ENCODE measurements at places on chromosomes 2 and 18. TPM values are rescaled to one million over a fixed set of nuclear protein-coding genes. Genes with fewer than 3 reads are reported as not detected.

GRCh38 chr2:65436824-65437221, 4.4 kb upstream of the SPRED2 start:
- H3K36me3 ChIP-seq, result no peaks in the 10 kb centered on the region
- H3K4me3 ChIP-seq, result peak overlapping the region; percentile 65
- H3K27me3 ChIP-seq, result no peaks in the 10 kb centered on the region
- DNase-seq, result peak; percentile 65

DNA sequence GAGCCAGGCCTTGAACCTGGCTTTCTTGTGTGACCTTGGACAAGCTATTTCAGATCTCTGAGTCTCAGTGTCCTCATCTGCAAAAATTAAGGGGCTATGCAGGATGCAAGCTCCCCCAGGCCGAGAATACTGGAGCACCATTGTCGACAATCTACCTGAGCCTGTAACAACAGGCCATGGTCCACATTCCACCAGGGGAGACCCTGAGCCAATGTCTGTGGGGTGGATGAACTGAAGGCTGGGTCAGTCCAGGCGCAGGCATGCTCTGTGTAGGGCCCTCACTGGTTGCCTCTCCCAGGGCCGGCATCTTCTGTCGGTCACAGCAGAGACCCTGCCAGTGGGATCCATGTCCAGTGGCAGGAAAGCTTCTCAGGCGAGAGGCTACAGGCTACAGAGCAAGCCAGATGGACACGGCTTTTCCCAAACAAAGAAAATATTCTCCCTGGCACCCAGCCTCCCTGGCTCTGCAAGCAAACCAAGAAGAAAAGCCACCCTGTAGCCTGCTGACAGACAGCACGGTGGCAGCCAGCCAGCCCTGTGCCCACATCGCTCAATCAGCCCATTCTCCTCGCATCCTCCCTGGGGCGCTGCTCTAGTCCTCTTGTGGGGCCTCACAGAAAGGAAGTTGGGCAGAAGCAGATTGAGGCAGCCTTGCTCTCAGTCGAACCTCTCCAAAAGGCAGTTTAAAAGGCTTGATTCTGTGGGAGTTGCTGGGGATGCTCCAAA, 48.7 kb upstream of the FZD7 start:
- no peaks in the 10 kb centered on the region for H3K36me3 ChIP-seq
- H3K4me1 ChIP-seq, result no peaks in the 10 kb centered on the region
- H3K27me3 ChIP-seq, result peaks cover 35% of the 10 kb centered on the region
- DNase-seq, result no peak

GRCh38 chr2:241094924-241095420, 7.1 kb downstream of the MTERF4 start:
- H3K27me3 ChIP-seq, result no peaks in the 10 kb centered on the region
- H3K27ac ChIP-seq, result no peak overlapping the region
- no peak overlapping the region for H3K4me3 ChIP-seq
- peaks cover 74% of the 10 kb centered on the region for H3K36me3 ChIP-seq

DNA sequence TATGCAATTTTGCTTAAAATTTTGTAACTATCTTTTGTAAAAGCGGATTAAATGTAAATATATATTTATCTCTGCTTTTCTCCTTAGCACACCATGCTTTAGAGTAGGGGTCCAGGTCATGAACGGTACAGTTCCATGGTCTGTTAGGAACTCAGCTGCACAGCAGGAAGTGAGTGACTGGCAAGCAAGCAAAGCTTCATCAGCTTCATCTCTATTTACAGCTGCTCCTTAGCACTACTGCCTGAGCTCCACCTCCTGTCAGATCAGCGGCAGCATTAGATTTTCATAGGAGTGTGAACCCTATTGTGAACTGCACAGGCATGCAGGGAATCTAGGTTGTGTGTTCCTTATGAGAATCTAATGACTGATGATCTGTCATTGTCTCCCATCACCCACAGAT, 959.0 kb upstream of the SLC39A10 start:
- H3K27me3 ChIP-seq, result no peaks in the 10 kb centered on the region
- H3K4me3 ChIP-seq, result no peak overlapping the region
- no peaks in the 10 kb centered on the region for H3K4me1 ChIP-seq
- H3K27ac ChIP-seq, result no peak overlapping the region
- DNase-seq, result no peak

DNA sequence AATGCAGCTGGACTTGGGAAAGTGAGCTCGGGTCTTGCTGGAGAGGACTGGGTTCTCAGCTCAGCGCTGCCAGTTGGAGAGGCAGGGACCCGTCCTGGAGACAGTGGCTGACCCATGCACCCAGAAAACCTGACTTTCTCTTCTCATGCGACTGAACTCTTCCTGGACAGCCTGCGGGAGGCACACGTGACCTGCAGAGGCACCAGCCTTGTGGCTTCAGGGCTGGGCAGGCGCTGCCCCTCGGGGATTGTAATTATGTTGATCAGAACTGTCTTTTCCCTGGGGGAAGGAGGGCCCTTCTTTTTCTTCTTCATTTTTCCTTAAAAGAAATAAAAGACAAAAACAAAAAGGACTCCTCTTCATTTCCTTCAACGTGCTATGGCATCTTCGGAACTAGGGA, 198.1 kb downstream of the VAPA start:
- H3K4me1 ChIP-seq, result no peaks in the 10 kb centered on the region
- H3K36me3 ChIP-seq, result no peaks in the 10 kb centered on the region
- no peak for DNase-seq
- no peak overlapping the region for H3K4me3 ChIP-seq
- H3K27ac ChIP-seq, result no peak overlapping the region

DNA sequence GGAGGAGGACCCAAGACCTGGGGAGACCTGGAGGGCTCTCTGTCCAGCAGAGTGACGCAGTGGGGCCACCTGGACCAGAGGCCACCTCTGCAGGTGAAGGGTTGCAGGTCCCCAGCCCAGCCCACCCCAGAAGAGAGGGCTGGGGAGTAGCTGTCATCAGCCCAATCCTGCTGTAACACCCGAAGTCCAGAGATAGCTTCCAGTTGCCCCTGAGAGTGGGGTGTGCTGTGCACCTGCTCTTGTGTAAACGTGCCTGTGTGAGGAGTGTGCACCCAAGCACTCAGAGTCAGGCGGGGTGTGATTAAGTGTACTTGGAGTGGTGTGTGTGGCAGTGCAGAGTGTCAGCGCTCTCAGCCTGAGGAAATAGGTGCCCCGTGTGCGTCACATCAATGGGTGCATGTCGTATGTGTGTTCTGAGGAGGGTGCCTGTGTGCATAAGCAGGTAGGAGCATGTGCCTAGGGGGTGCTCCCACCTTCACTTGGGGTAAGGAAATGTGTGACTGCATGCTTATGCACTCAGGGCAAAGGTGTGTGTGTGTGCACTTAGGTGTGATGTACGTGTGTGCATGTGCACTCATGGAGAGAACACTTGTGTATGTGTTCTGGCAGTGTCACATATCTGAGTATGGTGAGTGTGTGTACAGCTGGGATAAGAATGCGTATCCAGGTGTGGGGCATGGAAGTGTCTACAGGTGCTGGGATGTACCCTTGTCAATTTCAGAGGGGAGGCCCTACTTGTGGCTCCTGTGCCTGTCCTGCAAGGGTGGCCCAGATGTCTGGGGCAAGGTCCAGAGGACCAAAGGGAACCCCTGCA, 672 bp downstream of the ATP6V1B1 start:
- no peak overlapping the region for H3K4me3 ChIP-seq
- H3K36me3 ChIP-seq, result no peaks in the 10 kb centered on the region
- no peaks in the 10 kb centered on the region for H3K4me1 ChIP-seq
- no peak for DNase-seq

GRCh38 chr2:127437781-127438726, 19.8 kb downstream of the PROC start:
- no peaks in the 10 kb centered on the region for H3K36me3 ChIP-seq
- H3K4me1 ChIP-seq, result no peaks in the 10 kb centered on the region
- H3K27me3 ChIP-seq, result no peaks in the 10 kb centered on the region
- no peak overlapping the region for H3K4me3 ChIP-seq
- H3K27ac ChIP-seq, result no peak overlapping the region

- H3K4me3 ChIP-seq, result no peak overlapping the region
- no peaks in the 10 kb centered on the region for H3K27me3 ChIP-seq
- H3K27ac ChIP-seq, result no peak overlapping the region
- peaks cover 8% of the 10 kb centered on the region for H3K4me1 ChIP-seq
- no peaks in the 10 kb centered on the region for H3K36me3 ChIP-seq
- no peak for DNase-seq
These were observed 45.4 kb upstream of the PPP4R1 start for GRCh38 chr18:9659499-9660375.

CNGA3 gene
- not detected for polyA plus RNA-seq

TMEM200C gene
- not detected for polyA plus RNA-seq

UPP2 gene
- polyA plus RNA-seq, result not detected

CCDC150 gene
- 19.1 TPM for polyA plus RNA-seq

GCG gene
- not detected for polyA plus RNA-seq

Data from K562 (cell line).